ENCODE measurements at places on chromosomes 5 and 9.

DNA sequence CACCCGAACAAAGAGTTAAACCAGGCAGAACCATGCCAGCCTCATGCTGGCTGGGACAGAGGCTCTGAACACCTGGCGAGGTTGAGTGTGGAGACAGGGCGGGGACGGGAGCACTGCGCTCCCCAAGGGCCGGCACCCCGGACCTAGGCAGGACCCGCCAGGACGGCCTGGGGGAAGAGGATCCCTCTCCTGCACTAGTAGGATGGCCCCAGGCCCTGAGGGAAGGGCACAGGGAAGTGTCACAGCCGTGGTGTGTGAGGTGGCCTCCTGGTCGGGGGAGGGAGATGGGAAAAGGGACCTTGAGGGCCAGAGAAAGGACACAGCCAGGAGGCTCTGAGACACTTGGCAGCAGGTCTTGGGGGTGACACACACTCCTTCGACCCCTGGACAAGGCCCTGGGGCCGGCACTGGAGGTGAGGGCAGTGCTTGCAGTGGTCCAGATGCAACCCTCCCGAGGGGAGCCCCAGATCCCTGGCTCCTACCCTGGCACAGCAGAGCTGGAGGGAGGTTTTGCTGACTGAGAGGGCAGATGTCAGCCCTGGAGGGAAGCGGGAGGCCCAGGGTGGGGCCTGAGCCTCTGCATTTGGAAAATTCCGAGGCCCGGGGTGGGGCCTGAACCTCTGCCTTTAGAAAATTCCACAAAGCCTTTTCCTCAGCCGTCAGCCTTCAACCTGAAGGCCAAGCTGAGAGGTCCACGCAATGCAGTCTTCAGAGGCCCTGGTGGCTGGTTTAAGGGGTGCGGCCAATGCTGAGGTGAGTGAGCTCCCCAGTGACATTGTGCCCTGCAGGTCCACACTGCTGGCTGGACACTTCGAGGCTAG lies 24.8 kb upstream of the TERT start:
- DNase-seq, result no peak

- DNase-seq, result peak; percentile 85
Measured at GRCh38 chr9:108270051-108270450, 585.7 kb downstream of the ACTL7B start.

GRCh38 chr5:119427060-119427459 lies 25.2 kb upstream of the HSD17B4 start:
- no peak for DNase-seq

- peak; percentile 91 for DNase-seq
Measured at GRCh38 chr9:95090023-95090791, 227.3 kb downstream of the FANCC start.

All from RPMI7951 (cell line).